ENCODE measurements at places on chromosomes 6 and 20.

GRCh38 chr6:31945507-31946369 lies at the start of gene CFB:
CFB (plus strand) TSS chr6:31946095; CDS start chr6:31946222, 127 bp downstream.
- DNase-seq, result no peak

GRCh38 chr20:62774762-62775161 lies 21.5 kb upstream of the MRGBP start:
- no peak for DNase-seq

- no peak for DNase-seq
Measured at GRCh38 chr6:42443312-42444060, 8.2 kb downstream of the TRERF1 start.

- no peak for DNase-seq
Measured at GRCh38 chr6:15384901-15385300, 139.0 kb downstream of the JARID2 start.

- no peak for DNase-seq
Measured at GRCh38 chr6:137095651-137096238, 51.0 kb upstream of the IL20RA start.

GRCh38 chr6:108760126-108761050 lies 87.8 kb upstream of the ARMC2 start:
- no peak for DNase-seq

- no peak for DNase-seq
Measured at GRCh38 chr6:155252581-155252980, 11.2 kb upstream of the CLDN20 start.

- DNase-seq, result no peak
Measured at GRCh38 chr6:8944548-8944947, 509.2 kb upstream of the SLC35B3 start.

- DNase-seq, result no peak
Measured at GRCh38 chr6:30842754-30843610, 41.3 kb upstream of the DDR1 start.

GRCh38 chr20:20521736-20522135 lies 153.8 kb downstream of the INSM1 start:
- DNase-seq, result no peak

- DNase-seq, result no peak
Measured at GRCh38 chr6:119334535-119335264, 14.9 kb downstream of the MAN1A1 start.

DNA sequence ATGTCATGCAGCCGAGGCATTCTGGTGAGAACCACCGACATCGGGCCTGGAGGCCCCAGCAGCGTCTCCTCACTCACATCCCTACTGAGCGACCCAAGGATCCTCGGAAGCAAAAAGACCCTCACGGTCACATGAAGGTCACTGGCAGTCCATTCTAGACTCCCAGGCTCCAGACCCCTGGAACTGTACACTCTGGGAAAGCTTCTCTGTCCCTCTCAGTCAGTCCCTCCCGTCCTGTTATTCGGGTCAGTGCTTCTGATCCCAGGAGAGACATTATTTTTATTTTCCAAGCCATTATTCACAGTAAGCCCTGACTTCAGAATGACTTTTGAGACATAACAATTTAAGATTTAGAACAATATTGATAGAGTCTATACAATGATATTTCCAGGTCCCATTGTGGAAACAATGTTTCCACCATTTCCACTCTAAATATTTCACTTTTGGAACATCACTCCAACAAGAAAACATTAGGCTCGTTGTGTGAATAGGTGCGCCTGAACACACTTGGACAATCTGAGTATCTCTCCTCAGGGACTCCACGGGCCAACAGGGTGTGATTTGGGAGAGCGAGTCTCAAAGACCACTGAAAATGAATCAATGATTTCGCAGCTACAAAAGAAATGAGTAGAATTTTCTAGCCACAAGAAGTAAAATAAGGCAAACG lies 199.7 kb downstream of the SOD2 start:
- DNase-seq, result no peak

- no peak for DNase-seq
Measured at GRCh38 chr20:51193066-51193772, 170.3 kb upstream of the KCNG1 start.

DNA sequence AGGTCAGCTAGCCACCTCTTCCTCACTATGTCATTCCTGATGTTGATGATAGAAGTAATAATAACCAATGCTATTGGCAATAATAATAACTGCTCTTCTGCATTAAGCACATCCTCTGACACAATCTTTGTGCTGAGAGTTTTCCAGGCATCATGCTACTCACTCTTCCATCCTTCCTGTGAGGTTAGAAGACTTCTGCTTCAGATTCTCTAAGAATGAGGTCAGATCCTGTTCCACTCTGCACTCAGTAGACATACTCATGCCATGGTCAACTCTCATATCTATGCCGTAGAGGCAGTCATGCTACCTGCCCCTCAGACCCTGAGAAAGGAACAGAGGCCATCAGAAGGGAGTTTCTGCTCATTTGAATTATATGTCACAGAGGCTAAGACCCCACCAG lies 98.1 kb upstream of the TOP1 start:
- DNase-seq, result no peak

GRCh38 chr6:27862396-27863066 lies 49.7 kb downstream of the OR2B2 start:
- DNase-seq, result no peak

DNA sequence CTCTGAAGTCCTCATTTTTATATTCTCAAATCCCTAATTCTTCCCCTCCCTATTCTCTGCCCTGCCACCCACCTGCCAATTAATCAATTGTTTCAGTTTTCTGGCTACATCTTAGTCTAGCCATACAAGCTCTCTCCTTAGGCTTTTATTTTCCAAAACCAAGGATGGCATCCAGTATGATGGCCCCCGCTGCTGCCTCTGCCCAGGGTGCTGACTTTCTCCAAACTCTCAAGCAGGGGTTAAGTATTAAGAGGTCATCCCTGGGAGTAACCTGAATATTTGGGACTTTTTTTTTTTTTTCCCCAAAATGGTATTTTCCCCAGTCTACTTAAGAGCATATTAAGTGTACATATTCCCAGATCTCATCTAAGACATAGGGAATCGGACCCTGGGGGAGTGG lies 183.8 kb downstream of the DHX35 start:
- DNase-seq, result no peak

DNA sequence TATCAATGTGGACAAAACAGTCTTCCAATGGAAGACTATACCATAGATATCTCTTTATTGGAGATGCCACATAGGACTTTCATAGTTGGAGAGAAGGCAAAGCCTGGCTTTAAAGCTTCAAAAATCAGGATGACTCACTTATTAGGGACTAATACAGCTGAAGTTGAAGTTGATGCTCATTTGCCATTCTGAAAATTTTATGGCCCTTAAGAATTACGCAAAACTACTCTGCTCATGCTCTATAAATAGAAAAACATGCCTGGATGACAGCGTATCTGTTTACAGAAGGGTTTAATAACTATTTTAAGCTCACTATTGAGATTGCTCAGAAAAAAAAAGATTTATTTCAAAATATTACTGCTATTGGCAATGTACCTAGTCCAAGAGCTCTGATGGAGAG lies 155.5 kb upstream of the DST start:
- no peak for DNase-seq

DNA sequence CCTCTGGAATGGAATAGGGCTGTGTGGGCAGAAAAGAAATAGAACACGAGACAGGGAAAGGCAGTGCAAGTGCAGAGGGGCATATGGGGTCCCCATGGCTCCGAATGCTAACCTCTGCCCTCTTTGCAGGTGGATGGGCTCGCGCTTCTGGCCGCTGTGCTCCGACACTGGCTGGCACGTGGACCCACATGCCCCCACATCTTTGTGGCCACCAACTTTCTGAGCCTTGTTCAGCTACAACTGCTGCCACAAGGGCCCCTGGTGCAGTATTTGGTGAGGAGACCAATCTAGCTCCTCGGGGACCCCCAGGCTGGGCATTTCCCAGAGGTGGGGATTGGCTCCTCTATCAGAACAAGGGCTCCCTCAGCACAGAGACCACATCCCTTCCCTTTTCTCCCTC lies 1.1 kb upstream of the SAPCD1 start:
- DNase-seq, result no peak

DNA sequence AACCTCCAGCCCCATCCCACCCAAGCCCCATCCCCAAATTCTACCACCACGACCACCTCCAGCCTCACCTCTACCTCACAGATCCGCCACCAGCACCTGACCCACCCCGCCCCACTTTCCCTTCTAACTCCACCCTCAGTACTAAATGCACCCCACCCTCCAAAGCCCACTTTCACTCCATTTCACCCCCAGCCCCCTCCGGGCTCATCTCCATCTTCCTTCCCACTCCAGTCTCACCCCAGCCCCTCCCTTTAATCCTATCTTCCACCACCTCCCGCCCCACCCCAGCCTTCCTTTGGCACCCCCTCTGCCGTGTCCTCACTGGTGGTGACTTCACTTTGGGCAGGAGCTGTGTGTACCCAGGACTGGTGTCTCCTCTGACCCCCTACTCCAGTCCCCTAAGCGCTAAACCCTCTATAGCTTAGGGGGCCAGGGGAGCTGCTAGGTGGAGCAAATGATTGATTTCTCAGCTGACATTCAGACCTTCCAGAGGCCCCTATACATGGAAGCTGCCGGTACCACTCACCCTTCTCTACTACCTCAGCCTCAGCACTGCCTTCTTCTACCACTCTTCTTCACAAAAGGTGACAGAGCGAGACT lies 2.8 kb upstream of the NSFL1C start:
- DNase-seq, result no peak

- DNase-seq, result no peak
Measured at GRCh38 chr6:70680396-70680795, 12.7 kb downstream of the SMAP1 start.

DNA sequence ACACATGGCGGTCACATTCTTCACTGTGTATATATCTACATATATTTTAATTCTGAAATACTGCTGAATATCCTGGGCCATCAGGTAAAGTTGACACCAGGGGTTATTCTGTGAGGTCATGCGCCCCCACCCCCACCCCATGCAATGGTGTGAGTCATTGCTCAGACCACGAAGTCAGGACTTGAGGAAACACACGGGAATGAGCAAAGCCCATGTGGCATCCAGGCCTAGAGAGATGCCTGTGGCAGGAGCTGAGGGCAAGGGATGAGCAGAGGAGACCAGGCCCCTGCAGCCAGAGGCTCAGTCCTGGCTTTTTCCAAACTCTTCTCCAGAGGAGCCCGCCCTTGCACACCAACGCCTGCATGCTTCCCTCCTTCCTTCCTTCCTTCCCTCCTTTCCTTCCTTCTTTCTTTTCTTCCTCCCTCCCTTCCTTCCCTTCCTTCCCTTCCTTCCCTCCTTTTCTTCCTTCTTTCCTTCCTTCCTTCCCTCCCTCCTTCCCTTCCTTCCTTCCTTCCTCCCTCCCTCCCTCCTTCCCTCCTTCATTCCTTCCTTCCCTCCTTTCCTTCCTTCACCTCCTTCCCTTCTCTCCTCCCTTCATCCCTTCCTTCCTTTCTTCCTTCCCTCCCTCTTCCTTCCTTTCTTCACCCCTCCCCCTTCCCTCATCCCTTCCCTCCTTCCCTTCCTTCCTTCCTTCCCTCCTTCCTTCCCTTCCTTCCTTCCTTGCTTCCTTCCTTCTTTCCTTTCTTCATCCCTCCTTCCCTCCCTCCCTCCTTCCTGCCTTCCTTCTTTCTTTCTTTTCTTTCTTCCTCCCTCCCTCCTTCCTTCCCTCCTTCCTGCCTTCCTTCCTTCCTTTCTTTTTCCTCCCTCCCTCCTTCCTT lies 72.0 kb upstream of the INSM1 start:
- no peak for DNase-seq

DNA sequence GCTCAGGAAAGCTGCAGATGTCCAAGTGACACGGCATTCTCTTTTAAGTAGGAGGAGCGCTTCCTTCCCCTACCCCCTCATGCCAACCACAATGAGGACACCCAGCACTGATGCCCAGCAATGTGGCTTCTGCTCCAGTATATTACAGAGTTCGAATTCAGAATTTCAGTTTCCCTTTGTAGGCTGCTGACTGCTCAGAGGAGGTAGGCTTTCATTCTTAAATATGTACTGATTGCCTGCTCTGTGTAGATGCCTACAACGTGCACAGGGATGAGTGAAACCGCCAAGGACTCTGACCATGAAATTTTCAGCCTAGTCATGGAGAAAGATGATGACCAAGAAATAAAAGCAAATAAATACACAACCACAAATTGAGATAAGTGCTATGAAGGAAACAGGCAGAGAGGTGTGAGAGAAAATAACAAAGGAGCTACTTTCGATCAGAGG lies 50.9 kb upstream of the TNFAIP3 start:
- no peak for DNase-seq

DNA sequence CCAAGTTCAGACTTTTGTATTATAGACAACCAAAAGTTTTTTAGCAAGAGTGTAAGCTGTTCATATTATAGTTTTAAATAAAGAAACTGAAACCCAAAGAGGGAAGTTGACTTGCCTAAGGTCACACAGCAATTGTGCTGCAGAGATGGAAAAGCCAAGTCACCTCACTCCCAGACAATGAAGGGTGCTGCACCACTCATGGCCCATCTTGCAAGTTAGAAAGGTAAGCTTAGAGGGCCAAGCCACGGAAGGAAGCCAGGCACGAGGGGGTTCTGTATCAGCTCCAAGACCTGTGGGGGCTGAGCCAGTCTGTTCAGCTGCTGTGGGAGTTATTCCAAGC lies 860 bp downstream of the DEFB124 start:
- DNase-seq, result no peak

GRCh38 chr20:48026981-48027592 lies 241.8 kb upstream of the SULF2 start:
- DNase-seq, result no peak

DNA sequence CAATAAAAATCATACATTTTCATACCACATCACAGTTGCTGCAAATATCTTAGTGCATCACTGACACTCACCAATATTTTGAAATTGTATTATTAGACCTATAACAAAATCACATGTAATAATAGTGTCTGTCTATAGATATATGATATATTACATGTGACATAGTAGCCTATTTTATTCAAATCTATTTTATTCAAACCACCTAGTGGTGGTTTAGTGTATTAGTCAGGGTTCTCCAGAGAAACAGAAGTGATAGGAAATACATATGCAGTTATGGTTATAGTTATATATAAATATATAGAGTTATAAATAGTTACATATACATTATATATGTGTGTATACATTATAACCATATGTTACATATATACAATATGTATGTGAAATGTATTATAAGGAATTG lies 366.5 kb upstream of the ARID1B start:
- no peak for DNase-seq

- no peak for DNase-seq
Measured at GRCh38 chr6:155883741-155884140, 428.1 kb upstream of the NOX3 start.

DNA sequence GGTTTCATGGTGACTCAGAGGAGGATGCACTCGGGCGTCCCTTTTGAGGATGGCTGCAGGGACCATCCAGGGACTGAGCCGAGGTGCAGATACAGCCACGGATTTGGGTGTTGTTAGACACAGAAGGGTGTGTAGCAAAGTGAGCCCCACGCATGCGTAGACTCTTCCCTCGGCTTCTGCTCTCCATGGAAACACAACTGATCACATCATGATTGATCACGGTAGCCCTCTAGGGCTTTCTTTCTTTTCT lies 606 bp upstream of the ULBP1 start:
- DNase-seq, result no peak
